Stimulated activated CD4-positive, alpha-beta T cell treated with anti-CD3 and anti-CD28 coated beads, Interleukin-2, amount 100 ng/mL, for 24 hours (primary cell): ENCODE measurements at places on chromosomes 5 and 9.
A peak's percentile ranks its signal among the peaks of the same experiment; 100 is the strongest.

DNA sequence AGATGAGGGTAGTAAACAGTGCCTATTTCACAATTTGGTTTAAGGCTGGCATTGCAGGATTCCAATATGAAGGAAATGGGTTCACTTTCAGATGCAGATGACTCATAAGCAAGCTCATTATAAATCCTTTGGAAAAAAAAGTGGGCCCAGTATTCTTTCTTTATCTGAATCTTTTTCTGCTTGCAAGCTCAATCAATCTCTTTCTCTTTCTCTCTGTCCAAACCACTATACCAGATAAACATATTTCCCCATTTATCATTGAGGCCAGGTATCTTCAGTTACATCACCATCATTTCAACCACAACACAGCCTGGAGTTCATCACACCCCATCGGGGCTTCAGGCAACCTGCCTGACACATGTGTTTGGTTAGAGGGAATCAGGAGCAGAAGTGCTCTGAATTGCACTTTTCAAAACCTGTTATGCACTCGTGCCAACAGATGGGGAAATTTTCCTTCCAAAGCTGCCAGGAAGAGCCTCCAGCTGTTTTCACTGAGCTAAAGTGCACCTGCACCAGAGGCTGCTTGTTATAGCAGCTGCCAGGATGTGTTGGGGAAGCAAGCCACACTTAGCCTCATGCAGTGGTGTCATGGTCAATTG lies 30.0 kb upstream of the MAMDC2 start:
- no peak for DNase-seq

DNA sequence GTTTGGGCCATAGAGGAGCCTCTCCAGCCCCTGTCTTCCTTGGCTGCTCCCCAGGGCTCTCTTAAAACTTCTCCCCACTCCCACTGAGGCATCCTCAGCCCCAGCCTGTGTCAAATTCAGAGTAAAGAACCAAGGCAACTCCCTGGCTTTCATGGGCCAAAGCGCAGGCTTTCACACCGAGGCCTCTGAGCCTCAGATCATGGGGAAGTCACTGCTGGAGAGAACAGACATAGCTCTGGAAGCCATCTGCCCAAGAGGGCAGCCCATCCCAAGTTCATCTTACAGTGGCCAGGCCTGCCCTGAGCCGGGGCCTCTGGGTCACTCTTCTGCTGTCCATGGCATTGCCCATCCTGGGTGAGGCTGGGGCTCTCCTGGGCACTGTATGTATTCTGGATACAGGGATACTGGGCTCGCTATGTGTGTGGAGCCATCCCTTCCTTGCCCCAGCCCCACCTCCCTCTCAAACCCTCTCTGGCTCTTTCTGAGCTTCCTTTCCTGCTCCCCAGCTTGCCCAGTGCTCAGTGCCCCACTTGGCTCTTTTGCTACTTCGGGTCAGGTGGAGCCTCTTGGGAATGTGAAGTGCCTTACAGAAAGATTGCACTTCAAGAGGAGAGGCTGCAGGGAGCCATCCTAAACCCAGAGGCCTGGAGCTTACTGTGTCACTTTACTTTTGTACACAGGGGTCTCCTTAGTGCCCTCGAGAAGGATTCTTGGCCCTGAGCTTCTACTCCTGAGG lies 33.0 kb downstream of the TGFBI start:
- DNase-seq = no peak

DNA sequence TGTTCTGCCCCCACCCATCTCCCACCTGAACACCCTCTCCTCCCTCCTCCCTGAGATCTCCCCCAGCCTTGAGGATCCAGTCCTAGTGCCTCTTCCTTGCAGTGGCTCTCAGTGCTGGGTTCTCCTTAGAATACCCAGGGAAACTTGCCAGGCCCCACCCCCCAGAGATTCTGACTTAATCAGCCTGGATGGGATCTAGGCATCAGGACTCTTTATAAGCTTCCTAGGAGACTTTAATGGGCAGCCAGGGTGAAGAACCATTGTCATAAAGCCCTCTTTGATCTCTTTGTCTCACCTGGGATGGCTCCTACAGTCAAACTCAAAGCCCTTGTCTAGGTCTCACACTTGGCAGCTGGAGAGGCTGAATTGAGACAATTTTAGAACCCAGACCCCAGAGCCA lies 8.6 kb upstream of the GLIS3 start:
- DNase-seq = no peak

GRCh38 chr5:29897916-29898315 lies 1295.6 kb upstream of the CDH6 start:
- DNase-seq = no peak

DNA sequence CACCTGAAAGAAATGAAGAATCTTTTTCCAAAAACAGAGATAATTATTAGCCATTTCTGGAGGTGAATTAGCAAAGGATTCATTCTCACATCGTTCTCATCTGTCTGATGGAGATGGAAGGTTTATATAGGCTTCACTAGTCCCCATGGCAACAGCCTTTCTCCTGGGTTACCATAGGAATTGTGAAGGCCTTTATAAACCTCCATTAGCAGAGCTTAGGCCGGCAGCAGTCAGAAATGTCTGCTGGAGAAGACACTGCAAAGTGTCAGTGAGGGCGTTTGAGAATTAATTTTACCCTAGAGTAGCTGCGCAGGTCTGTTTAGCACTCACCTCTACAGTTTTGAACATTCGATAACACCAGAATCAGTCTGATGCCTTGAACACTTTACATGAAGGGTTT lies 290.4 kb upstream of the NR4A3 start:
- DNase-seq = no peak

GRCh38 chr5:176360894-176361436 lies 599 bp downstream of the KIAA1191 start:
- peak; percentile 26 for DNase-seq

DNA sequence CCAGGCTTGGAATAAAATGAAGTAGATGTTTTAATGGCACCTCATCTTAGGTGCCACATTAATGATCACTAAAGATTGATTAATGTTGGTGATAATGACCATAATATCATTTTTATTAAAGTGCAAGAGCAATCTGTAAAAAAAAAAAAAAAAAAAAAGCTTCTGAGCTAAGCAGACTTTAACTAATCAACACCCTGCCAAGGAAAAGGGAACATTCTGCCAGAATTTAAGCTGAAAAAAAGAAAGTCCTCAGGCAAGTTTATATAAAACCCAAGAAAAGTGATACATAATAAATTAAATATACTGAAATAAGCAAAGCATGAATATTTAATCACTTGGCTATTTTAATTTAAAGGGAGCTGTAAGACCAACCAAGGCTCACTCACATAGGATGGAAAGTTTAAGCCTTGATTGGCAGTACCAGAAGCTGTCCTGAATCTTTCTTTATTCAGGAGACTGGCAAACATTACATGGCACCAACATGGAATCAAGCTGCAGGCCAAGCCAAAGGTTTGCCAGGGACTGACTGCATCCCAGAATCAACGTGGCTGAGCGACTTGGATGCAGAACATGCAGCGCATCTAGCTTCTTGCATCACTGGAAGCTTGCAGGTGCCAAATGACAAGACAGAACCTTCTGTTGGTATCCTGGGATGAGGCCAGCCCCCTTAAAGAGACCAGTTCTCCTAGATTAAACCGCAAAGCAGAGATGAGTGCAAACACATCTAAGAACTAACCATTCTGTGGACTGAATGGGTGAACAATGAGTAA lies 413.6 kb downstream of the ENC1 start:
- DNase-seq = no peak

- DNase-seq = no peak
These were observed 47.5 kb downstream of the SERINC5 start for GRCh38 chr5:80208381-80208780.

DNA sequence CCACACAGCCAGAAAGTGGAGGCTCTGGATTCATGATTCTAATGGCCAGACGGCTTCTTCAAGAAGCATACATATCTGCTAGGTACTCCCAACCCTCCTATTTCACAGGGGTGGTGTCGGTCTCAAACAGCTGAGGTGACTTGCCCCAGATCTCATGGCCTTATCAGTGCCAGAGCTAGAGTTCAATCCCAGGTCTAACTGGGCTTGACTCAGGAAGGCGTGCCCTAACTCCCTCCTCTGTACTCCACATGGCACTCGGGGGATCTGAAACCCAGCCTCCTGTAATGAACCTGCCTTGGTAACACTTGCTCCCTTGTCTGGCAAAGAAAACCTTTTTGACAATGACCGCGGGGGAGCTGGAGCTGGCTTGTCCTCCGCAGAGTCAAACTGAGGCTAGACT lies 2.1 kb downstream of the QRFP start:
- no peak for DNase-seq

GRCh38 chr5:32984851-32985610 lies 273.9 kb downstream of the NPR3 start:
- DNase-seq = no peak

DNA sequence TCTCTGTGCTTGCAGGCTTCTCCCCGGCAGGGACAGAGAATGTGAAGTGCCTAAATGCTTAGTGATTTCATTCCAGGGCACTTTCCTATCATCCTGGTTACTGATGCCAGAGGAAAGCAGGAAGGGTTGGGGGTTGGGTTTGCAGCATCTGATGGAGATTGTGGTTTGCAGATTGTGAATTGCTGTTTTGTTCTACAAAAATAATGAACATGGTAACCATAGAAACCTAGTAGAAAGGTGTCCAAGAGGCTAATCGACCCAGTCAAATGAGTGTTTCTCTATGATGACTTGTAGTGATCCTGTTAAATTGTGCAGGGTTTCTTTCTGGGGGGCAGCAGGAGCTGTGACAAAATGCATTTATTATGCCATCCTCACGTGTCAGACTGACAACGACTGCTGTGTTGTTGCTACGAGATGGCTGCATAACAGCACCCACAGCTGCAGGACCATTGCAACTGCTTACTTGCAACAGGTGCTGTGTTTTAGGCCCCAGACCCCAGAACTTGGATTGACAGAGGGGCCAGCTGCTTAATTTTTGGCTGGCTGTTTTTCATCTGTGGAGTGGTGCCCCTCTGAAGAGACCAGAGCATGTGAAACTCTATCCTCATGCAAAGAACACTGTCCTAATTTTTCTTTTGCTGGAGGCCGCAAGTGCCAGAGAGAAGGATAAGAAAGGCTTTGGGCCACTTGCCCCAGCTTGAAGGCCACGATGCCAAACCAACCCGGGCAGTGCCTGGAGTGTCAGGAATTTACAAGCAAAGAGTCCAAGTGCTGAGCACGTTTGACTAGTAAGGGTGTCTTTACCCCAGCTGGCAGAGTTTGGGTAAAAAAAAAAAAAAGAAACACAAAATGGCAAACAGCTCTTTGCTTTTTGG lies 397.8 kb downstream of the GADD45G start:
- no peak for DNase-seq

DNA sequence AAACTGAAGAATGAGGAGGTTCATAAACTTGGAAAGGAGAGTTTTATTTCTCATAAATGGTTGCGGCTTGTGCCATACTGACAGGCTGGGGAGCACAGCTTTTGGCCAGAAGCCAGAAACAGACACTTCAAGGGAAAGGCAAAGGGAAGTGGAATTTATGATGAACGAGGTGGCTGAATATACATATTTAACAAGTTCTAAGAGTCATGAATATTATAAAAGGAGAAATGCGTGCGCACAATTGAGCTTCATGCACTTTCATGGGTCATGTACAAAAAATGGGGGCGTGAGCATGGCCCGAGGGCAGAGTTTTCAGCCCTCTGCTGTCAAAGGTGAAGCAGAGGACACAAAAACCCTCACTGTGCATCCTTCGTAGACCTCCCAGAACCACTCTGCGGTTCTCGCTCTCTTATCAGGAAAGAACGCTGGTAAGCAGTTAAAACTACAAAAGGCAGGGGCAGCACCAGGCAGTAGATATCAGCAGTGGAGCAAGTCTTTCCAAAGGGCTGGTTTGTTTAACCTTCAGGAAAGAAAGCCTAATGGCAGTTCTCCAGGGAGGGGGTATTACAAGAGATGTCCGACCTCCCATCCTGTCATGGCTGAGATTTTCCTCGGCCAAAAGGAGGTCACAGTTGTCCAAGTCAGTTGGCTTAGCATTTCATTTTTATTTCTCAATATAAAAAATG lies 29.0 kb downstream of the AUH start:
- DNase-seq = no peak
